Mesothelial cell of epicardium (in vitro differentiated cells): ENCODE measurements at places on chromosomes 7 and 10.

DNA sequence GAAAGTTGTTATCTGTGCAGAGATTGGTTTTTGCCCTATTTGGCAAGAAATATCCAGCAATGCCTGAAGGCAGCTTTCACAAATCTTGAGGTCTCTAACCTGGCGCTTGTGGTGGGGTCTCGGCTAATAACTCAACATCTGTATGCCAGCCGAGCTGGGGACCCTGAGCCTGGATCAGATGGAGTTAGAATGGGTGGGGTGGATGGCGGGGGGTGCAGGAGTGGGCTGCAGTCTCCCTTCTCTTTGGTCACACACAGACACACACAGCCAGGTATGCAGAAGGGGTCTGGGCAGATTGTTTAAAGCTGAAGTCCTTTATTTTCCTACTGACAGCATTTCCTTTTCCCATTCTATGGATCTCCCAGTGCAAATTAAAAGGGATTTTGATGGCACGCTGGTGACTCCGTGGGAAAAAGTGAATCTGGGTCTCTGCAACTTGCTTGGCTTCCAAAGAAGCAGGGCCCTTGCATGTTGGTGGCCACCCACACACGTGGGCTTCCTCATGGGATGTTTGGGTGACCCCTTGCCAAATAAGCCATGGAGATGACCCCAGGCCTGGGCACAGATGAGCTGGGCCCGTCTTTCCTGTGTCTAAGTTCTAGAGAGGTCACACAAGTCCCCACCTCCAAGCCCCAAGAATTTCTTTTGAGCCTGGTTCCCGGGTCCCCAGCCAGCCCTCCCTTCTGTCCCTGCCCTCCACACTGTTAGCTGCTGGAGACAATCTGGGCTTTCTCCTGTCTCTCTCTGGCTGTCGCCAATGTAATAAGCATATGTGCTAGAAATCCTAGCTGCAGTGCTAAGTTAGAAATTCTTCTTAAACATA is 39.9 kb upstream of the EMX2 start:
- DNase-seq = no peak

GRCh38 chr7:97310-97841 is 95.0 kb upstream of the FAM20C start:
- no peak for DNase-seq

GRCh38 chr7:76142861-76143260 is 58.8 kb upstream of the SRRM3 start:
- no peak for DNase-seq

- DNase-seq = no peak
Measured at GRCh38 chr7:86320341-86320740, 323.4 kb upstream of the GRM3 start.

- no peak for DNase-seq
Measured at GRCh38 chr7:135801045-135801693, 52.6 kb upstream of the FAM180A start.

- no peak for DNase-seq
Measured at GRCh38 chr7:73871163-73872011, 10.4 kb downstream of the TMEM270 start.

GRCh38 chr10:101529725-101530553 is 58.1 kb downstream of the POLL start:
- DNase-seq = no peak

DNA sequence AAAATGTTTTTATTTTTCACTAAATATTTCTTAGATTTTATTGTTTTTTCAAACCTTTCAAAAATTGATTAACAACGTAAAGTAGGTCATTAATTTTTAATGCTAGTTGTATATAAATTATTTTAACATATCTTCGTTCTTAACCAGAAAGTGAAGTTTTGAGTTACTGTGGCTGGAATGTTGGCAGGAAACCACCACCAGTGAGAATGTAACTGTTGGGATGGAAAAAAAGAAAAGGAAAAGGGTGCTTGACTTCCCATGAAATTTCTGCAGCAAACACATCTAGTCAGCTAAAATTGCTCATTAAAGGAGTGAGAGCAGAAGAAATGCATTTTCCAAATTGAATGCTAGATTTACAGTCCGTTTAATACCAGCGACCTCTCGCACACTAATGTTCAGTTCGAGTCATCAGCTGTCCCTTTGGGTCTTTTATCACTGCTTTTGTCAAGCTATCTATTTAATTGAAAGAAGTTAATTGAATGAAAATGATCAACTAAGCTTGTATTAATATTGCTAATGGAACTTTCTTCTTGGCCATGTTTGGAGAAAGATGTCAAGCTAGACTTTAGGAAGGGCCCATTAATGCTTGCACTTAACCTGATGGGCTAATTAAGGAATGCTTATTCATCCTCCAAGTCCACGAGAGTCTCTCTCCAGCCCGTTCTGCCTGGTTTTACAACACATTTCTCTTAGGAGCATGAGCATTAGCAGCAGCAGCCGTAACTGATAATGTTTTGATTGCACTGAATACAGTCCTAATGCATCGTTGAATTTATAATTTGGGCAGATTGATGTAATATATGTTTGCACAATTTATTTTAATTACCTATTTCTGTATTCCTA is 70.1 kb downstream of the UBE3C start:
- no peak for DNase-seq

- DNase-seq = no peak
Measured at GRCh38 chr10:6044751-6045313, 17.3 kb downstream of the IL2RA start.

- no peak for DNase-seq
Measured at GRCh38 chr10:69952821-69953221, 99.8 kb upstream of the MACROH2A2 start.

- DNase-seq = no peak
Measured at GRCh38 chr10:28925121-28925663, 247.9 kb downstream of the BAMBI start.

DNA sequence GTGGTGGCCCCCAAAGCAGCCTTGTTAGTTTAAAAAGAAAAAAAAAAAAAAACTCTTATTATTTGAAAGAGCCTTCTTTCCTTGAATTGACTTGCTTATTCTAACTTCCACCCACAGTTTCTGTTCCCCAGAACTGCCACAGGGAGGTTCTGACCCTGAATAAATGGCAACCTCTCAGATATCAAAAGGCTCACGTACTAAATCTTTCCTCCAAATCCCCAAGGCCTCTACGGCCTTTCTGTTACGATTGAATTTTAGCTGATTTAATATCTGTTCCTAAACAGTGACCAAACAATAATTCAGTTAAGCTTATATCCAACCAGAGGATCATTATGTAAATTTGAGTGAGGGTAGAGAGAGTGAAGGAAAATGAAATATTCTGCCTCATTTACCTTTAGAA is 482.8 kb downstream of the GFRA1 start:
- no peak for DNase-seq

GRCh38 chr10:129021594-129022304 is 445.3 kb upstream of the MGMT start:
- no peak for DNase-seq

GRCh38 chr7:155589001-155589980 is 42.9 kb upstream of the CNPY1 start:
- no peak for DNase-seq

GRCh38 chr7:79610748-79611304 is 157.4 kb upstream of the MAGI2 start:
- no peak for DNase-seq

DNA sequence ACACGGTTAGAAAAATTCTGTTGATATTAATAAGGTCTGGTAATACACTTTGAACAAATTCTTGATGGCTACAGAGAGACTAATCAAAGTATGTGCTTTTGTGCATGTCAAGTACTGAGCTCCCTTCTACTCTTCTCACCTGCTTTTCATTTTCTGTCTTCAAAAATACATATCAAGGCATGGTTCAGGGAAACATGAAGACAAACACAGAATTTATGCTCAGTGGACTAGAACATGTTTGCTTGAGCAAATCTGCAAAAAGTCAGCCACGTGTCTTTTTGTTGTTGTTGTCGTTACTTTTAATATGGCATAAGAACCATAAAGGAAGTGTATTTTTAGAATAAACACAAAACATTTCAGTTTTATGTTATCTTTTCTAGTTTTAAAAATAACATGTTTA is 21.9 kb downstream of the CDK13 start:
- no peak for DNase-seq

- DNase-seq = no peak
Measured at GRCh38 chr7:2476776-2477446, 713 bp upstream of the GRIFIN start.

- no peak for DNase-seq
Measured at GRCh38 chr10:28326516-28327490, 23.9 kb upstream of the MPP7 start.

- DNase-seq = peak; percentile 16
Measured at GRCh38 chr10:130222381-130222780, 86.2 kb downstream of the GLRX3 start.

GRCh38 chr7:149774237-149775175 is 1.1 kb upstream of the ZNF467 start:
- no peak for DNase-seq

GRCh38 chr10:129309565-129309964 is 157.5 kb upstream of the MGMT start:
- no peak for DNase-seq

- DNase-seq = no peak
Measured at GRCh38 chr7:44791278-44792219, 4.9 kb upstream of the PPIA start.

- DNase-seq = no peak
Measured at GRCh38 chr7:96118449-96119001, 203.4 kb downstream of the SLC25A13 start.

- no peak for DNase-seq
Measured at GRCh38 chr7:39211581-39211980, 233.9 kb downstream of the POU6F2 start.

GRCh38 chr7:132501956-132502355 is 74.3 kb downstream of the PLXNA4 start:
- DNase-seq = no peak

DNA sequence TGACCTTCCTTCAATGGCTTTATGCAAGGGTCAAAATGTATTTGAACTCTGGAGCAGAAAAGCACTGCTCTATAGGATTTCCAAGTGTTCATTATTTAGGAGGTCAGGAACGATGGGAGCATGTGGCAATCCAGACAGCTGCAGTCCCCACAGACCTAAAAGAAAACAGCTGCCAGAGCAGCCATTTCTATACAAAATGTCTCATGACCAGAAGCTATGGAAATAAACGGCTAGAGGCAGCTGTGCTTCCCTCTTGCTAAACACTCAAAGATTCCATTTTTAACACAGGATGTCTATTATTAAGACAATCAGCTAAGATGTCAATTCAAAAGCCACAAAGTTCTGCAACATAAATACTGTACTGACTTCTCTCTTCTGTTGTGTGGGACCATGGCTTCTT is 879.1 kb upstream of the C7orf33 start:
- no peak for DNase-seq

GRCh38 chr10:88728107-88728763 is 22.2 kb downstream of the LIPK start:
- no peak for DNase-seq

DNA sequence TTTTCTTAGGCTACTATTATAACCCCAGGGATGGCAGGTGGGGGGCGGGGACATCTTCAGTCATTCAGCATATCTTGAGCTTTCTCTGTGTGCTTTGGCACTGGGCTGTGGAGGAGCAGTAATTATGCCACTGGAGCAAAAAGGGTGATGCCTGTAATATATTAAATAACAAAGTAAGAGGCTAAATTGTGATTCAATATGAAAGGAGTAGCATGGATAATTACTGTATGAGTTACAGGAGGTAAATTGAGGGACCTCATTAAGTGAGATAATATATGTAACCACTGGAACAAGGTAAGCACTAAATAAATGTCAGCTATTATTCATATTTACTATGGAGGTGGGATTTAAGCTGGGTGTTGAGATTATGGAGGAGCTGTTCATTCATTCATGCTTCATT is 3.3 kb upstream of the STN1 start:
- no peak for DNase-seq

DNA sequence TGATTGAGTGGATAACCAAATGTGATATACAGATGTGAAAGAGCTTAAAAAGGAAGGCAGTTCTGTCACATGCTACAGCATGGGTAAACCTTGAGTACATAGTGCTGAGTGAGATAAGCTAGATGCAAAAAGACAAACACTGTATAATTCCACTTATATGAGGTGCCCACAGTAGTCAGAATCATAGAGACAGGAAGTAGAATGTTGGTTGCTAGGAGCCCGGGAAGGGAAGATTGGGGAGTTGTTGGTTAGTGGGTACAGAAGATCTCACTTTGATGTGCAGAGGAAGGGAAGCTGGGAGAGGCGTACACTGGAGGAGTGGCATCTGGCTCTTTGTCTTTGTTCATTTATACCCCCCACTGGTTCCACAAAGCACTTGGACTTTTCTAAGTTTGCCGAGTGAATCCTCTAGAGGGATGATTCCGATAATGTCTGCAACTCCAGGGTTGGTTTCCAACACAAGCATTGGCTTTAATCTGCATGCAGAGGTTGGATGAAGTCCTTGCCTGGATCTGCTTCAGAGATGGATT is 39.5 kb downstream of the TSPAN14 start:
- no peak for DNase-seq

DNA sequence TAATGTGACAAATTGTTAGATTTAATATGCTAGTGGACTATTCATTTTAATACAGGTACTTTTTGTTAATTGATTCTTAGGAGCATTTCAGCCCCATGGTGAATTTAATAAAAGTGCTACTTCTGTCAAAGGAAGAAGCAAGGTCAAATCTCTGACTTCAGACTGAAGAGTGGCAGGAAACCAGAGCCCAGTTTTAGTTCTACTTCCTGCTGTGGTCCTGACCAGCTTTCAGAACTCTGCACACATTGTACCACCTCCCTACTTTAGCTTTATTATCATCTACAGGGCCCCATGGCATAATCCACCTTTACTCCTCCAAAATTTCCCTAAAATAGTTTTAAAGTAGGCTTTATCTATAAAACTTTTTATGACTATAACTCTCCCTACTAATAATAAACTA is 33.7 kb downstream of the CTTNBP2 start:
- no peak for DNase-seq

GRCh38 chr10:59903871-59904270 is 2.5 kb downstream of the CCDC6 start:
- DNase-seq = no peak

- DNase-seq = no peak
Measured at GRCh38 chr10:103820101-103821062, 35.0 kb downstream of the SH3PXD2A start.

GRCh38 chr10:111784946-111785465 is 398.6 kb downstream of the GPAM start:
- DNase-seq = no peak

DNA sequence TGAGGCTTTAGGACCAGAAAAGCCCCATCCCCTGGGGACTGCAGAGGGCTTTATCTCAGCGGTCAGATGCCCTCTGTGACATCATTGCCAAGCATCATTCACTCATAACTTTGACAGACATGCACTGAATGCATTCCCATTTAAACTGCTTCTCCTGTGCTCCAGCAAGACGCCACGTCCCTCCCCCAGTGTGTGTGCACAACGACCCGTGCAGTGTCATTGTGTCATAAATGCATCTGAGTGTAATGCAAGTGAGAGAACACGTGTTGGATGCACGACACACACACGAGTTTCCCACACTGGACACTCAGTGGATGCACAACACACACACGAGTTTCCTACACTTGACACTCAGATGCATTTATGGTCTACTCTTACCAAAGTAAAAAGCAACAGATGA is 337.9 kb downstream of the PTPRN2 start:
- no peak for DNase-seq

GRCh38 chr10:5540080-5540479 is 15.3 kb downstream of the CALML3 start:
- no peak for DNase-seq

GRCh38 chr10:125001313-125002046 is 59.6 kb downstream of the ZRANB1 start:
- DNase-seq = no peak

- no peak for DNase-seq
Measured at GRCh38 chr7:139034855-139035585, 822 bp downstream of the ZC3HAV1L start.
